LHCN-M2 (cell line): ENCODE measurements at places on chromosomes 12 and 14. TPM values are rescaled to one million over a fixed set of nuclear protein-coding genes. Genes with fewer than 3 reads are reported as not detected.

DNA sequence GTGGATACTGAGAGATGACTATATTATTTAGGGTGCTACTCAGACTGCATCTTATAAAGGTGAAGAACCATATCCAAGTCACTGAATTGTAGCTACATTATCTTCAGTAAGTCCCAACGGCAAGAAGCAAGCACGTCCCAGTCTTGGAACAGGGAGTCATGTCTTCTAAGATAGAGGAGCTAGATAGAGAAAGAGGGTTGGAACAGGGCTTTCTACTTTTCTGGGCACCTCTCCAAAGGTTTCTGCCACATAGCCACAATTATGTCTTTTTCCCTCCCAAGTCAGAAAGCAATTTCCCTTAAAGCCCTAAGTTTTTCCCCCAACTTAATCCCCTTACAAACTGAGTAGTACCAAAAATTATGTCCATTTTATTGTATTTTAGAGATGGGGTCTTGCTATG, 22.4 kb downstream of the MAPK1IP1L start:
- DNase-seq: peak; percentile 66

- DNase-seq: no peak
Measured at GRCh38 chr14:36217732-36218131, 41.2 kb upstream of the PTCSC3 start.

DNA sequence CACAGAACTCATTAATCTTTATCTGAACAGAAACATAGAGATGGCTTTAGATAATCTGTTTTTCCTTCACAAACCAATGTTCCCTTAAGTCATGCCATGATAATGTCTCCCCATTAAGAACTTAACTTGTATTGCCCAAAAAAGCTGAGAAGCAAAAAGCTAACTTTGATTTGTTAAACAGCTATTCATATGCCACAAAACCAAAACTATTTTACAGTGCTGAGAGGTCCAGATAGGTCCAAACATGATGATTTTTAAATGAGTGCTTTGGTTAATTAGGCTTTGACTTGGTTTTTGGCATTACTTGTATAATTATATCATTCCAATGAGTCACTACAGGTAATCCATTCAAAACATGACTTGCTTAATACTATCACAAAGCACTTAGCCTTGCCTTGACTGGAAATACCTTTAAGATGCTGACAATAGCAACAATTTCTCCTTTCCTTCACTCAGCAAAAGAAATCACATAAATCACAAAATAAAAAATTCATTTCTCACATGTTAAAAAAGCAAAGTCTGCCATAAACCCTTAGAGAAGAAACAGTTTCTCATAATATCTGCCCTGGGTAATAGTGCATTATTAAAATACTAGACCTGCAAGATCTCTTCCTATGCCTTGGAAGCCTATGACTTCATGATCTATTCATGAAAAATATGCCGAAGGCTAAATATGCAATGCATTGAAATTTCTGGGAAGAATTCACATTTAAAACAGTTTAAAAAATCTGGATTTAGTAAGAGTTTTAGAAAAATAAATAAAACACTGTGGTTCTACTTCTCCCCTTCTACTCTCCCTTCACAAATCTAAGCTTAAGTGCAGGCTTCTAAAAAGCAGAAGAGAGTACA, 52.0 kb upstream of the SAV1 start:
- no peak for DNase-seq

DNA sequence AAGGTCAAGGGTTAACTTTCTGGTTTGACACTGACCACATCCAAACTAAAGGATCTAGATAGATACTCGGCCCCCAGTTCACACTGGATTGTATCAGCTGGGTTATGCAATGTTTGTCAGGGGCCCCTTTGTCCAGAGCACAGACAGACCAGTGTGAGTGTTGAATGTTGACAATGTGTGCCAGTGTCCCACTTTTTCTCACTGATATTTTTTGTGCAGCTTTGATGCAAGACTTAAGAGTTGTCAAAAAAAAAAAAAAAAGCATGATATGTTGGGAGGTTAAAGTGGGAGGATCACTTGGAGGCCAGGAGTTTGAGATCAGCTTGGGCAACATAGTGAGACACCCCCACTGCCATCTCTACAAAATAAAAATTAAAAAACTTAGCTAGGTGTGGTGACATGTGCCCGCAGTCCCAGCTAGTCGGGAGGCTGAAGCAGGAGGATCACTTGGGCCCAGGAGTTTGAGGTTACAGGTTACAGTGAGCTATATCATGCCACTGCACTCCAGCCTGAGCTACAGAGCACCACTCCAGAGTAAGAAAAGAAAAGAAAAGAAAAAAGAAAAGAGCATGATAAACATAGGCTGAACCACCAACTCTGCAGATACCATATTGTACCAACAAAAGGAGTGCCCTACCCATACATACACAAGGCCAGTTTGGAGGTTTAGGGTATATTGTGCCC, 97.5 kb downstream of the LGR5 start:
- DNase-seq: no peak

GRCh38 chr12:119415714-119416113, 81.2 kb downstream of the CCDC60 start:
- no peak for DNase-seq

DNA sequence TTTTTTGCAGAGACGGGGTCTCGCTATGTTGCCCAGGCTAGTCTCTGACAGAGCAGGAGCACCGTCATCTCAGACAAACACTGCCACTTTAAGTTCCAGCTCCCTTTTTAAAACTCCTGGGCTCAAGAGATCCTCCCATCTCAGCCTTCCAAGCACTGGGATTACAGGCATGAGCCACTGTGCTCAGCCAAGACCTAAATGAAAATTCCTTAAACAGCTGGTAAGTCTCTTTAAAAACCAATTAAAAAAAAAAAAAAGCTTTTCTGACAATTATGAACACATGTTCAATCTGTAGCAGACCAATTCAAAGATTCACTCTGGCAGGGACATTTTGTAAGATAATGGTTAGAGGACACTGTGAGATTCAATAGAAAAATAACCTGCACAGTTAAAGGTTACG, 77.8 kb downstream of the HECTD4 start:
- DNase-seq: peak; percentile 34

DNA sequence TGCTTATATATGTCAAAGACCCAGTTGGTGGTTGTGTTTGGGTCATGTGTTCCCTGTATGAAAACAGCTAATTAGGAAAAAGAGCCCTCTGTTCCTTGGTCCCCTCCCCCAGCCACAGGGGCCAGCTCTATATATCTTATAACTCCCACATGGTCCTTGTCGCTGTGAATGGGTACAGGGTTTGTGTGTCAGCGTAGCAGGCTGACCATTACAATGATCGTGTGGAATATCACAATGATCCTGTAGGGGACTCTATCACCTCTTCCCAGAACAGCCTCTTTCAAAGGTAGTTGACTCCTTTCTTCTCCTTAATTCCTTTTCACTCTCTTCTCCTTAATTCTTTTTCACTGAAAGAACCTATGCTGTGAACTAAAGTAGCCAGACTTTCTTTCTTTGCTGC, 51.6 kb upstream of the RIC8B start:
- no peak for DNase-seq

GRCh38 chr12:96392397-96392796, 7.8 kb downstream of the CDK17 start:
- DNase-seq: no peak

MMP17 gene
- total RNA-seq: 33.1 and 41.7 TPM in 2 replicates
